ENCODE measurements at places on chromosomes 12 and 14.
A peak's percentile ranks its signal among the peaks of the same experiment; 100 is the strongest.

- DNase-seq, result no peak
Measured at GRCh38 chr12:89117448-89118034, 234.8 kb downstream of the DUSP6 start.

DNA sequence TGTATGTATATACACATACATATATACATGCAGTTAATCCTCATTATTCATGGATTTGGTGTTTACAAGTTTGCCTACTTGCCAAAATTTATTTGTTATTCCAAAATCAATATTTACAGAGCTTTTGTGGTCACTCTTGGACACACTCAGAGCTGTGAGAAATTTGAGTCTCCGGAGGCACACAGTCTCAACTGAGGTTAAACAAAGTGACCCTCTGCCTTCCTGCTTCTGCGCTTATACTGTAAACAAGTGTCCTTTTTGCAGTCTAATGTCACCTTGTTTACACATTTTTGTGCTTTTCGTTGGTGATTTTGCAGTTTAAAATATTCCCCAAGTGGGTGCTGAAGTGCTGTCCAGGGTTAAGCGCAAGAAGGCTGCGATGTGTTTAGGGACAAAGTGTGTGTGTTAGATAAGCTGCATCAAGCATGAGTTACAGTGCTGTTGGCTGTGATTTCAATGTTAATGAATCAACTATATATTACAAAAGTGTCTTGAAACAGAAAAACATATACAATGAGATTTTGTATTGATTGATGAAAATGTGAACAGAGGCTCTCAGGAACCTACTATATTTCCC is 13.1 kb upstream of the LTA4H start:
- no peak for DNase-seq

GRCh38 chr12:81084811-81085350 is 7.0 kb downstream of the ACSS3 start:
- no peak for DNase-seq

- DNase-seq, result no peak
Measured at GRCh38 chr14:34299360-34299759, 162.7 kb downstream of the SPTSSA start.

DNA sequence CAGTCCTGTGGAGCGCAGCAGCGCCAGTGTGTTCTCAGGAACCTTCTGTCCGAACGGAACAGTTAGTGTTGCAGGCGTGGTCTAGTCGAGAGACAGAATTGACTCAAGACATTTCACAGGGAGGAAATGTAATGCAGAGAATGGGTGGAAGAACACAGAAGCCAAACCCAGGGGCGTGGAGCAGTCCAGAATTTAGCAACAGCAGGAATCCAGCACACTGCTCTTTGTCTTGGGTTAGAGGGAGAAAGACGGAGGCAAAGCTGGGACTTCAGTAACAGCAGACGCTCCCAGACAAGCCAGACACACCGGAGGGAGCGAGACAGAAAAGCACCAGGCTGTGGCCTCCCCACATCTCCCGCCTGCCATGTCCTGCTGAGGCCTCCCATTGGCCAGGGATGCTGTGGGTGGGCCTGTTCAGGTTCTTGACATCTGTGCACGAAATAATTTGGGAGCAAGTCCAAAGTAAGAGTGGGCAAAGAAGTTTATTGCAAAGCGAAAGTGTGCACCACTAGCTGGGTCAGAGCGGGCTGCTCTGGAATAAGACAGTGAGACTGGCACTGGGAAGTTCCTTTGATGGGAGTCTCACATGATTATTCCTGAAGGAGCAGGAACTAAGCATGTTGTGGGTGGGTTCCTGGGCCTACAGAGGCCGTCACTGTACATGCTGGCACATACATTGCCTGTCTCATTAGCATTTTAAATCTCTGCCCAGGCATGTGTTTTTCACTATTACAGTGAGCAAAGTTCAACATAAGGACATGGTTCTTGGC is 339.3 kb upstream of the SFSWAP start:
- DNase-seq, result no peak

GRCh38 chr14:76574416-76575095 is 186.7 kb upstream of the VASH1 start:
- DNase-seq, result no peak

DNA sequence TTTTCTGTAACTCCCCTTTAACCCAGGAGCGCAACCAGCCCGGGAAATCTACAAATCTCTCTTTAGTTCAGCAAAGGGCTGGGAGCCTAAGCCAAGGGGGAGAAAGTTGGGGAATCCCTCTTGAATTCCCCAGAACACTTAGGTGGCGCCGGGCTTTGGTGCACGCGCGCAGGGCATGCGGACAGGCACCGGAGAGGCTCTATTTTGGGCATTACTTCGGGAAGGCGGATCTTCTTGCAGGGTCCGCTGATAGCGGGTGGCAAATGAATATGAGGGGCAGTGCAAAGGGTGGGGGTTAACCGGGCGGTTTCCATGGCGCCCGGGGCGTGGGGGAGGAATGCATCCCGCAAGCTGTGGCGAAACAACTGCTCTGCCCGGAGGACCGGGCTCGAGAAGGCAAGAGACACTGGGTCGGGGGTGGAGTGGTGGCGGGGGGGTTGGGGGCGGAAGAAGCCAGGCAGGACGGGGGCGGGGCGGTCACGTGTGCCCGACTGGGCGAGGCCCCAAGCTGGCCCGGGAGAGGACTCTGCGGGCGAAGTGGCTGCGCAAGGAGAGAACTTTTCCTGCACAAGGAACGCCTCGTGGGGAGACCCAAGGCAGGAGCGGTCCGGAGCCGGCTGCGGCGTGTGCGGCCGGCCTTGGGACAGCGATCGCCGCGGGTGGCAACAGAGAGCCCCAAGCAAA is at the start of gene FLVCR2:
TSS of gene FLVCR2 (plus strand) at position 519 of the 684 bp plus-strand sequence. CDS start 353 bp downstream, outside the sequence.
- peak; percentile 57 for DNase-seq

DNA sequence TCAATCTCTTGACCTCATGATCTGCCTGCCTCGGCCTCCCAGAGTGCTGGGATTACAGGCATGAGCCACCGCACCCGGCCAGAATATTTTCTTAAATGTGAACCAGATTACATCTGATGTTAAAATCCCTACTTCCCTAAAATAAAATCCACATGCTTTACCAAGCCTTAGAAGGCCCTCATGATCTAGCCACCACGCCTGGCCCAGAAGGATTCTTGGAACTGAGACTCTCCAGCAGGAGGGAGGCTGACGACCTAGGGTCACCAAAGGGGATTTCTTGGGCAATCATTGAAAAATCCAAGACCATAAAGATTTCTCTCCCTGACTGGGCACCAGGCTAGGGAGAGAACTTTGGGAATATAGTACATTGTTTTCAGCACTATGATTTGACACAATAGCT is 25.2 kb upstream of the RASSF3 start:
- no peak for DNase-seq

DNA sequence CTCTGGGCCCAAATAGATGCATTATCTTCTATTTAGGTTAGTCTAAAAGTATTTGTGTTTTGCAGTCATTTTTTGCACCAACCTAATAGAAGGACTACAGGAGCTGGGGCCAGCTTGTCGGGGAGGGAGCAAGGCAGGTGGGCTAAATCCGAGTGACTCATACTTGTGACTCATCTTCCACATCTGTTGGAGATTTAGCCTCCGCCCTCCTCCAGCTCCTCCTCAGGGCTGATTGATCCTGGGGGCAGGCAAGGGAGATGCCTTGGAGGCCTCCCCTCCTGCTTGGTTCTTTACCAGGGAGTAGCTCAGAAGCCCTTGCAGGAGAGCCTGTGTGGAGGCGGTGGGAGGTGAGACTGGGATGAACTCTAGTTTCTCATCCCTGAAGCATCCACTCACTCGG is 27.9 kb downstream of the RHOF start:
- DNase-seq, result no peak

DNA sequence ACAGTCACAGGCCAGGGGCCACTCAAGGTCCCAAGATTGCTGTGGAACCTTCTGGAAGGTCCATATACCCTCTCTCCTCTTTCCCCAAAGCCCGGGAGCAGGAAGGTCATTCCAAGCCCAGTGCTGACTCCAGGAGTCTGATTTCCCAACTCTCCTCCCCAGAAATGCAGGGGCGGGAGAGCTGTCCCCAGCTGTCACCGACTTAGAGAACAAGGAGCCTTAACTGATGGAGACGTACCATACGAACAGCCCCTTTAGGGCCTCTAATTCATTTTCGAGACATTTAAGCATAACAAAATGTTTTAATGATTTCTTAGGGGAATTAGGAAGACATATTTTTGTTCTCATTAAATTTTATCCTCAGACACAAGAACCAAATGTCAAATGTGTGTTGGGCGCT is 99.2 kb downstream of the PHETA1 start:
- DNase-seq, result no peak

- DNase-seq, result no peak
Measured at GRCh38 chr12:5094551-5094950, 50.9 kb downstream of the KCNA5 start.

DNA sequence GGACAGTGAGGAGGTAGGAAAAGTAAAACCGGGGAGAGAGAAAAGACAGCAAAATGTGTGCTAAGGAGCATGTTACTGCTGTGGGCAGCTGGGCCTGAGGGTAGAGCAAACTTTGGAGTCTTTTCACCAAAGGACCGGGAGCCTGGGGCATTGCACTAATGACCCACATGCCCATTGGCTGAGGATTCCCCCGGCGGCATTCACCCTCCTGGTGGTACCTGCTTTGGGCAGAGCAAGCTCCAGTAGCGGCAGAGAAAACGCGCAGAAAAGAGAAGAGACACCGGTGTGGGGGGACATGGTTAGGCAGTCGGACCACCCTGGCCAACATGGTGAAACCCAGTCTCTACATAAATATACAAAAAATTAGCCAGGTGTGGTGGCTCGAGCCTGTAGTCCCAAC is 83.4 kb upstream of the ESRRB start:
- no peak for DNase-seq

DNA sequence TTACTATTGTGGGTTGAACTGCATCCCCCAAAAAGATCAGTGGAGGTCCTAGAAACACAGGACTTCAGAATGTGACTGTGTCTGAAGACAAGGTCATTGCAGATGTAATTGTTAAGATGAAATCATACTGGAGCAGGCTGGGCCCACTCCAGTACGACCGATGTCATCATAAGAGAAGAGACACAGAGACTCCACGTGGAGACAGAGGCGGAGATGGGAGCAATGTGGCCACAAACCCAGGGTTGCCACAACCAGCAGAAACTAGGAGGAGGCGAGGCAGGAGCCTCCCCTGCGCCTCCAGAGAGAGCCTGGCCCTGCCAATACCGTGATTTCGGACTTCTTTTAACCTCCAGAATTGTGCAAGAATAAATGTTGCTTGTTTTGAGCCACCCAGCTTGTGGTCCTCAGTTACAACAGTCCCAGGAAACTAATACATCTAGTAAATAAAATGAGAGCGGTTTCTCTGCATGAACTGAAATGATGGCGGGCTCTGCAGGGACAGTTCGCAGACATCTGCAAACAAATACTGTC is 25.7 kb upstream of the FZD10 start:
- DNase-seq, result no peak

GRCh38 chr14:105076296-105076804 is 11.1 kb upstream of the GPR132 start:
- DNase-seq, result no peak

DNA sequence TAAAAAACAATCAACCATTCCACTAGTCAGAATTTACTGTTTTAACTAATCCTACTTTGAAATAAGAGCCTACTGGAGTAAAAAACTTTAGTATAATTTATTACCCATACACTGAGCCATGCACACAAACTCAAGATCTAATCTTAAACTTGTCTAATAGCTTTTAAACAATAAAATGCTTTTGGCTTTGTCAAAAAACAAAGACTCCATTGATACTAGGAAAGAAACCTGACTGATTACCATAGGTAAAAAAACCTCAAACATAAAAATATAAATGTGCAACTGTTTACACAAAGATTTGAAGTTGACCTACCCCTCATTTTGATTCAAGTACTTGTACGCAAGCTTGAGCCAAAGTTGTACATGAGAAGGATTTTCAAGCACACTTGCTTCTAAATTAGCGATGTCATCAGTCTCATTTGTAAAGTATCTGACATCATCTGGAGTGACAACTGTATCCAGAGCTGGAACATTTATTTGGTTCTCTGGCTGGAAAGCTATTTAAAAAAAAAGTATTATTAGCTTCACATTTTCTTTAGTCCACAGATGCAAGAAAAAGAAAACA is 36.1 kb downstream of the ZFC3H1 start:
- DNase-seq, result no peak

- DNase-seq, result no peak
Measured at GRCh38 chr12:113980537-113981337, 14.6 kb upstream of the RBM19 start.

GRCh38 chr12:103705927-103706326 is 118.9 kb downstream of the STAB2 start:
- DNase-seq, result no peak

DNA sequence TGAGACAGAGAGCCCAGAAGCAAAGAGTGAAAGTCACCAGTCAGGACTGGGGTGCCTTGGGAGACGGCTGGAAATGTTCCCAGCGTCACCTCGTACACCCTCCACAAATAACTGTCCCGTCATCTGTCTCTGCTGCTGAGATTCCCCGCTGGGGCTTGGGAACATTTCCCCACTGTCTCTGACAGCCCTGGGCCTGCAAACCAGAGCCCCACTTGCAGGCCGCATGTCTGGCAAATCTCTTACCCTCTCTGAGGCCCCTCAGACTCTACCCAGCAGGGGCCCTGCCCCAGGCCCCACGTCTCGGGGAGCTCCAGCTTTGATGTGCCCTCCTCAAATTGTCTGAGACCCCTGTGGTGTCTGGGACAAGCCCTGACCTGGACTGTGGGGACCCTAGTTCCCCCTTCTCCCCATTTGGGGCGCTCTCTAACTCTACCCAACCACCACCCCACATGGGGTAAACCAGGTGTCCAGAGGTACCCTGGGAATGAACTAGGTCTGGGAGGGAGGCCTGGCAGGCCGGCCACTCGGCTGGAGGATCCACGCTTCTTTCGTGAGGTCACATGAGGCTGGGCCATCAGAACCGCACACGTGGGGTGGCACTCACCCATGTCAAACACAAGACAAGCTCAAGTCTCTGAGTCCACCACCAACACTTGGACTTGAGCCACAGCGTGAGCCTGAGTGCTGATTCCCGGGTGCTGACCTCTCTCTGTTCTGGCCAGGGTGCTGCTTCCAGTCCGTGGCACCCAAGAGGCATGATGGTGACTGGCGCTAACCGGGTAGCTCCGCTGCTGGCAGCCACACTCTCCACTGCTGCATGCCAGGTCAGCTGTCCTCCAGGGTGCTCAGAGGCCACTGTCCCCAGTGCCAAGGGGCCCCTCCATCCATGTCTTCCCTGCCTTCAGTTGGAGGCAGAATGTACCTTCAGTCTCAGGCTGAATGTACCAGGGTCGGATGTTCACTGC is 59.8 kb downstream of the DIO3 start:
- DNase-seq, result no peak

- DNase-seq, result no peak
Measured at GRCh38 chr14:75406856-75407255, 21.0 kb upstream of the JDP2 start.

- DNase-seq, result no peak
Measured at GRCh38 chr12:69392179-69392928, 32.8 kb downstream of the YEATS4 start.

- DNase-seq, result no peak
Measured at GRCh38 chr12:81727391-81727790, 31.8 kb downstream of the PPFIA2 start.

GRCh38 chr14:106210650-106211049 is 684.3 kb downstream of the TMEM121 start:
- no peak for DNase-seq

- DNase-seq, result no peak
Measured at GRCh38 chr12:28446031-28446430, 255.8 kb downstream of the CCDC91 start.

Measured in T-helper 17 cell (primary cell).